Stimulated activated CD4-positive, alpha-beta T cell treated with anti-CD3 and anti-CD28 coated beads, TNF-alpha, amount 100 ng/mL, for 1 hour (primary cell): ENCODE measurements at places on chromosomes 1 and 21.

DNA sequence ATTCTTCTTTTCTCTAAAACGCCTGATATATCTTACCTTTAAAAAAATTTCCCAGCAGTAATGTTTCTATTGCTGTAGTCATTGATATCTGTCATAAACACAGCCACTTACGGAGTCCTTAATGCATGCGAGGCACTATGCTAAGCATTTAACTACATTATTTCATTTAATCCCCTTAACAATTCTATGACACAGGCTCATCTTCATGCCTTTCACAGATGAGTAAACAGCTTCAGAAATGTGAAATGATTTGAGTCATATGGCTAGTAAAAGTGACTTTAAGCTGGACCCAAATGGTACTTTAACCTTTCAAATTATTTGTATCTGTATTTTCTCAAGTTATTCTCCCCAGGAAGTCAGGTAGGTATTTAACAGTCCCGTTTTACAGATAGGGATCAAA lies 125.1 kb upstream of the FGGY start:
- DNase-seq, result no peak

- no peak for DNase-seq
Measured at GRCh38 chr1:174769961-174770549, 229.7 kb upstream of the CACYBP start.

- DNase-seq, result no peak
Measured at GRCh38 chr1:174039027-174039426, 16.9 kb upstream of the RC3H1 start.

GRCh38 chr1:205263580-205264190 lies 35.9 kb downstream of the TMCC2 start:
- no peak for DNase-seq

GRCh38 chr1:71738910-71739309 lies 543.4 kb downstream of the NEGR1 start:
- DNase-seq, result no peak

GRCh38 chr1:174110053-174110452 lies 49.3 kb upstream of the RABGAP1L start:
- no peak for DNase-seq

DNA sequence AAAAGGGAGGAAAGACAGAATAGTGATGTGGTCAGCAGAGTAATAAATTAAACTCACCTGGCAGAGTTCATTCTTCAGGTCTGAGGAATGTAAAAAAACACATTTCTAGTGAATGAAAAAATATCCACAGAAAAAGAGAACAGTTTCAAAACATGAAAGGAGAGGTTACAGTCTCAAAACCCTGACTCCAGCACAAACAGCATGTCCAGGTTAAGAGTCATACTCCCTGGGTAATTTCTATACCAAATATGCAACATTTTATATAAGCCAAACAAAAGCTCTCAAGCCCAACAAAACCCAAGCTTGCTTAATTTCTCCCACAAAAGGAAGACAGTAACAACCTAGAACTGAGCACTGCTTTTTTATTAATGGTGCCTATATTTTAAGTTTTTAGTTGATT lies 173.0 kb downstream of the NTMT2 start:
- no peak for DNase-seq

DNA sequence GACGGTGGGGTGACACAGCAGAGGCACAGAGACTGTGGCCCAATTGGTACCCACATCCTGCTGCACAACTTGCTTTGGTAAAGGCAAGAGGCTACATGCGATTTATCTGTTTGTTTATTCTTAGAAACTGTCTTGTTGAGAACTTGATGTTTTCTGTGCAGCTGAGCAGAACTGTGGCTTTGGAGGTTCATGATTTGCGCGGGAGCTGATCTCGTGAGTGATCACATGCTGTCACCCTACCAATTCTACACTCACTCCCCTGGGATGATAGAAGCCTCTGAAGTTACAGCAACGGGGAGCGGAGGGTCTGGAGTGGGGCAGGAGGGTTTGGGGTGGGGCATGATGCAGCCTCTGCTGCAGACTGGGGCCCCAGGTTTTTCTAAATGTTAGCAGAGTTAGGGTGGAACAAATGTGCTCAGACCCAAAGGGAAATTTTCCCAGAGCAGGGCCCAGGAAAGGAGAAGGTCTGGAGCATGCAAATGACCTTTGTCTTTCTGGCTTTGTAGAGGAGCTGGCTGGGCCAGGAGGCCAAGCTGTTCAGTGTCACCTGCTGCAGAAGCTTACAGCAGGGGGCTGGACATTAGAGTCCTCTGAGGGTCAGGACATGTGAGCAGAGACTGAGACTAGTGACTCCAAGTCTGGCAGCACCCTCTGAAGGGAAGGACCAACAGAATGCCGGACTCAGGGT lies 83.6 kb downstream of the GRIK3 start:
- DNase-seq, result no peak

GRCh38 chr1:38113159-38113666 lies 66.6 kb upstream of the POU3F1 start:
- no peak for DNase-seq

- DNase-seq, result no peak
Measured at GRCh38 chr1:66932291-66932690, 7.5 kb downstream of the MIER1 start.

DNA sequence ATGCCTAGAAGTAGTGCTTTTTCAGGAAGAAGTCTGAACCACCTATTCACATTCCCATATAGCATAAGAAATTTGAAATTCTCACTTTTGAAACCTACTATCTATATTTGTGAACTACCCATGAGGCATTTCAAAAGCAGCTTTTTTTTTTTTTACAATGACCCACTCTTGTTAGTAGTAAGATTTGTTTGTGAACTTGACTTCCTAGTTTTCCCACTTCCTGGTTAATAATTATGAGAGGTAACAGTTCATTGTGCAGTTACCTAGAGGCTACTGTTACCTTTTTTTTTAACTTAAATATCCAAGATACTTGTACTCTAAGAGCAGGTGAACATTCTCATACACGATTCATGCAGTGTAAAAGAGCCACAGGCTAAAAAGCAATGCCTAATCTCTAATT lies 371.7 kb upstream of the ADGRL2 start:
- DNase-seq, result no peak

DNA sequence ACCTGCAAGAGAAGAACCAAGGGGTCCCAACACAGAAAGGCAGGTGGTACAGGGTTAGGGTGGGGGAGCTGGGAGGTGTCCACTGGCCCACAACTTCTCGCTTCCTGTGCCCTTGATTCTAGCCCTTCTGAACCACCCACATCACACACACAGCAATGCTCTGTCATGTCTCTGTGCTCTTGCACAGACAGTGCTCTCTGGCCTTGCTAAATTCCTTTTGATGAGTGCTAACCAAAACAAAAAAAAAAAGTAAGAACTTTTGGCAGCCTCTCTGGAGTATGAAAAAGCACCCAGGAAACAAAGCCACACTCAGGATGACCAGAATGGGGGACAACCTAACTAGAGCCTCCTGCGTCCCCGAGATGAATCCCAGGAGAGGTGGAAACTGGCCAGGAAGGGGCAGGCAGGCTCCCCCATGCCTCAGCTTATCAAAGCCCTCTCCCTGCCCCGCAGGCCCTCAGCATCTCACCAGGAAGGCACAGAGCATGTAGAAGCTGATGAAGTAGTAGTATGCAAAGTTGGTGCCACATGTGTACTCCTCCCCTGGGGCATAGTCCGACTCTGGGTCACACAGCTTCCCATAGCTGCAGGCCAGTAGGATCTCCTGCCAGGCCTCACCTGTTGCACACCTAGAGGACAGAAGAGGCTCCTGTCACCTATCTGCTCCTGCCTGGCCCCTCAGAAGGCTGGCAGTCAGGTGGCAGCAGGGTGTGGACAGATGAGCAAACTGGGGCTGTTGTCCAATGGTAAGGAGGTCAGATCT lies 27.2 kb upstream of the KIF21B start:
- DNase-seq, result no peak

DNA sequence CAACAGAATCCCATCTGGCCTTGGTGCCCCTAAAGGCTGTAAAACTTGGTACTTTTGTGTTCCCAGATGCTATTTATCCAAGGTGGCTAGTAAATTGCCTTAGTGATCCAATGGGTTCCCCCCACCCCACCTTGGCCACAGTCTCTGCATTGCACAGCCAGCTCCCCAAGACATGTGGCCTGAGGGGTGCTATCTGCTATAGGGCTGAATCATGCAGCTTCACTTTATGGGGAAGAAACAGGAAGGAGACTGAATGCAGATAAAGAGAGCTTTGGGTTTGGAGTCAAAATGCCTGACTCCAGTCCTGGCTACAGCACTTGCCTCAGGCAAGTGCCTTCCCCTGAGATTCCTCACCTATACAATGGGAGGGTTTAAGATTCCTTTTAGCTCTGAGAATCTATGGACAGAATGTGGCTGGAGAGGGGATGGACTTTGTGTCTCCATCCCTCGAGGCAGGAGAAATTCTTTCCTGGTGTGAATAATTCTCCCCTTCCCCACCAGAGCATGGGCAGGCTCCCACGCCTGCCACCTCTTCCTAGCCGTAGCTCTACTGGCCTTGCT lies 6.5 kb downstream of the RHEX start:
- DNase-seq, result no peak

- DNase-seq, result no peak
Measured at GRCh38 chr1:6269296-6269695, 8.4 kb upstream of the GPR153 start.

- no peak for DNase-seq
Measured at GRCh38 chr21:38148046-38148445, 108.7 kb upstream of the KCNJ15 start.

- DNase-seq, result no peak
Measured at GRCh38 chr21:41955516-41955915, 1.7 kb upstream of the C2CD2 start.

- DNase-seq, result no peak
Measured at GRCh38 chr1:86618358-86618757, 71.5 kb downstream of the CLCA4 start.

- DNase-seq, result no peak
Measured at GRCh38 chr1:164796916-164797315, 237.9 kb downstream of the PBX1 start.

DNA sequence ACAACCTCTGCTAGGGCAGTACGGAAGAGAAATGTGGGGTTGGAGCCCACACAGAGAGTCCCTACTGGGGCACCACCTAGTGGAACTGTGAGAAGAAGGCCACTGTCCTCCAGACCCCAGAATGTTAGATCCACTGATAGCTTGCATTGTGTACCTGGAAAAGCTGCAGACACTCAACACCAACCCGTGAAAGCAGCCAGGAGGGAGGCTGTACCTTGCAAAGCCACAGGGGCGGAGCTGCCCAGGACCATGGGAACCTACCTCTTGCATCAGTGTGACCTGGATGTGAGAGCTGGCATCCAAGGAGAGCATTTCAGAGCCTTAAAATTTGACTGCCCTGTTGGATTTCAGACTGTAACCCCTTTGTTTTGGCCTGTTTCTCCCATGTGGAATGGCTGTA lies 85.5 kb downstream of the USP25 start:
- DNase-seq, result no peak

- DNase-seq, result no peak
Measured at GRCh38 chr21:43304621-43305335, 122.2 kb downstream of the SIK1 start.

DNA sequence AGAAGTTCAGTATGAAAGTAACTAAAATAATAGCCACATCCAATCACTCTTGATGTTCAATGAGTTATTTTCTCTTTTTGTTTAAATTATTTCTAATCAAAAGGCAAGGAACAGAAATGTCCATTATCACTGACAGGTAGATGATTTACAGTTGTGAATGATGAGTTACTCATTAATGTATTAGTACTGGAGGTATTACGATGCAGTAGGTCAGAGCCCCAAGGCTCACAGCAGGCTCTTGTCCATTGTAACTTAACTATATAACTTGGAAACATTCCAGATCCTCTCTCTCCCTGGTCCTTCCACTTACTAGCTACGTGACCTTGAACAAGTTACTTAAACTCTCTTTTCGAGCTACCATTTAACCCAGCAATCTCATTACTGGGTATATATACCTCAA lies 39.5 kb downstream of the CRB1 start:
- DNase-seq, result no peak

- DNase-seq, result no peak
Measured at GRCh38 chr1:71920556-71920955, 361.8 kb downstream of the NEGR1 start.

GRCh38 chr21:42496839-42497202 lies 797 bp upstream of the RSPH1 start:
- no peak for DNase-seq

DNA sequence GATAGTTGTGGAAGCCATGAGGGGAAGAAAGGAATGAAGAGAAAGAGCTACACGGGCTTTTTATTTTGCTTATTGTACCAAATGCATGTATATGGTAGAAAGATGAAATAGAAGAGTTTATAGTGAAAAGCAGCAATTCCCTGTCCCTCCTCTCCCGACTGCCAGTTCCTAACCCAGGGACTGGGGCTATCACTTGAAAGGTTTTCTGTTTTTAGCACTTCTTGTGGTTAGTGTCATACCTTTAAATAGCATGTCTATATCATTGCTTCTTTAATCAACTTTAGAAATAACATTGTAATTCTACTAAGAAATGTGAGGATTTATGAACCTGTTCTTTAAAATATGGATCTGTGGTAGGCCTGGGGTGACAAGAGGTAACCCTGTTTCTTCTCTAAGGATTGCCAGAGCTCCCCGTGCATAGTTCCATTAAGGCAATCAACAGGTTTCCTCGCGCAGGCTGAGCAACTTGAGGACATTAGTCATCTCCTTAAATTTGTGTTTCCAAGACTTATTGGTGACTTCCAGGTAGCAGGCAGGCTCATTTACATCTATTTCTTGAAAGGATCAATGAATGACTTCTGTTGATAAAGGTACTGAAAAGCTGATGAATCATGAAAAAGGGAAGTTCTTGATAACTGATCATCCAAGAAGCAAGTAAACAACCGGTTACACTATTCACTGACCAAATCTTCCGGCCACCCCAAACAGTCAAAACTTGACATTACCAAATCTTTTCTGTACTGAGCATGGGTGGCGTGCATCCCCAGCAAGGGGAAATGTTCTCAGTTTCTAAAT lies 37.8 kb upstream of the S1PR1 start:
- DNase-seq, result no peak

DNA sequence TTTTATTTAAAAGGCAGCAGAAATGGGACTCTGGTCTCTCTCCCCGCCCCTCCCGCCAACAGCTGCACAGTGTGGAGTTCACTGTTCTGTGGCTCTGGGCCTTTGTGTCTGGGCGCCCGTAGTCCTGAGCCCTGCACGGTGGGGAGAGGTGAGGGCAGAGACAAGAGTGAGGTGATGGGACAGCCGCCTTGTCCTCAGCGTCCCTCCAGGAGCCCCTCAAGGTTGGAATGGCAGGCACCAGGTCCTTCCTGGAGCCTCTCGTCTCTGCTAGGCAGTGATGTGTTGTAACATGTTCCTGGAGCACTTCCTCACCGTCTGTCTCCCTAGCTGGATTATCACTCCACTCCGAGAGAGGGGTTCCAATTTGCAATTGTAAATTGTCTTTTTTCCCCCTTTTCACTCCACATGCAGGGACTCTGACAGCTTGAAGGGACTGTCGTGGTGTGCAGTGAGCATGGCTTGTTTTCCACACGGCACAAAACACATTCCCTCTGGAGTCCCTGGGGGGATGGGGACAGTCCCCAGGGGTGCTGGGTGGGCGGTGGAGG lies 44.6 kb upstream of the C1orf174 start:
- DNase-seq, result no peak

GRCh38 chr1:3331564-3331963 lies 122.9 kb upstream of the ARHGEF16 start:
- no peak for DNase-seq
